ENCODE measurements at places on chromosomes 7 and 10. TPM values are rescaled to one million over a fixed set of nuclear protein-coding genes. Genes with fewer than 3 reads are reported as not detected.

- DNase-seq, result no peak
- H3K4me1 ChIP-seq, result peaks cover 11% of the 10 kb centered on the region
- H3K27me3 ChIP-seq, result peaks cover 24% of the 10 kb centered on the region
Measured at GRCh38 chr10:120431251-120431651, 25.8 kb upstream of the PLPP4 start.

DNA sequence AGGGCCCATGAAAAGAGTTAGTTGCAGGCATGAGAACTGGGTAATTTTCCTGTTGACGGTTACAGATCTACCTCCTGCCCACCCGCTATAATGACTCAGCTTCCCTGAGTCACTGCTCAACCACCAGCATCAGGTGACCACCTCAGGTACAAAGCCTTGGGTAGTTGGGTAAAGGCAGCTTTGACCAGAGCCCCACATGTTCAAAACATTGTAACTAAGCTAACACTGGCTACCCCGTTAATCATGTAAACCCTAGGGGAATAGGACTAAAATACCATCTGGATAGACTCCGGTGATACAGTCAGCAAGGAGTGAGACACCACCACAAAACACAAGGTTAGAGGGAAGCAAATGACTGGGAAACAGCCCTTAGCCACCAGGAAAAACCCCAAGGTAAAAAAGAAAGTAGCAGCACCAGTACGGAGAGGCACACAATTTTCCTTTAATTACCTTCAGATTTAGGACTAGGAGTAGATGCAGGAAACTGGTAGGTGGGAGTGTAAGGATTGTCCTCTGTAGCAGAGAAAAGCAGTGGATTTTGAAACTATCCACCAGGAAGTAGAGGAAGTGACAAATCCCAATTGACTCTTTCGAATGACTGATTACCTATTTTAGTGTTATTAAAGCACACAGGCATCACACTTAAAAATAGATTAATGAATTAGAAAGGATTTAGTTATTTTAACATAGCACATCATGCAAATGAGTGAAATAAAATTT, 103.5 kb upstream of the PDLIM1 start:
- H3K36me3 ChIP-seq, result no peaks in the 10 kb centered on the region
- H3K27ac ChIP-seq, result peak overlapping the region; percentile 40
- H3K4me3 ChIP-seq, result no peak overlapping the region
- no peak for DNase-seq
- peaks cover 8% of the 10 kb centered on the region for H3K4me1 ChIP-seq

GRCh38 chr7:12370249-12370648, 33.4 kb downstream of the VWDE start:
- H3K4me3 ChIP-seq, result no peak overlapping the region
- H3K27me3 ChIP-seq, result no peaks in the 10 kb centered on the region
- DNase-seq, result no peak
- no peaks in the 10 kb centered on the region for H3K4me1 ChIP-seq
- no peak overlapping the region for H3K27ac ChIP-seq

DNA sequence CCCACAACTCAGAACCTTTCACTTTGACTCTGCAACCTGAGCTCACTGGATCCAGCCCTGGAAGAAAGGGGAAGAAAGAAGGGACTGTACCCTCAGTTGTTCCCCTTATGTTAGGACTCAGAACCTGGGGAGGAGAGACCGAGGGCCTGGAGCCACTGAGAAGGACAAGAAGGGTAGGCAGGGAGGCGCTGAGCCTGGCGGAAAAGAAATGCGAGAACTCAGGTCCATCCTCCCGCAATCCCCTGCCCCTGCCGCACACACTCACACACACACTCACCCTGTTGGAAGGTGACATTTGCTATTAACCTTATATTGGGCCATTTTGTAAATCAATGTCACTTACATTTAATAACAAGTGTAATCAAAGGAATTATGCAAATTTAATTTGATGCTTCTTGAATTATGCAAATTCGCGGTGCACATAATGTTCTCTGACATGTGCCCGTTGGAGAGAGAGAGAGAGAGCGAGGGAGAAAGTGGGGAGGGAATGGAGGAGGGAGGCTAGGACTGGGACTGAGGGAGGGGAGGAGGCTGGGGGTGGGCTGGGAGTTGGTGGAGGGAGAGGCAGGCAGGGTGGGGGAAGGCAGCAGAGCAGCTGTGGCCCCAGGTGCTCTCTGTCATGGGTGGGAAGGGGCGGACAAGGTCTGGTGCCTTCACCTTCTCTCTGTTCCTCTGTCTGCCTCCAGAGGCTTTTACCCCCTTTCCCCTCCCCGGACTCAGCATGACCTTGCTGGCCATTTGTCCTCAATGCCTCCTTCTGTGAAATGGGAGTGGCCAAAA, 99.6 kb upstream of the PAX2 start:
- H3K27me3 ChIP-seq, result peaks cover 53% of the 10 kb centered on the region
- peaks cover 1% of the 10 kb centered on the region for H3K4me1 ChIP-seq
- H3K36me3 ChIP-seq, result no peaks in the 10 kb centered on the region
- no peak for DNase-seq
- H3K27ac ChIP-seq, result no peak overlapping the region

- no peak overlapping the region for H3K4me3 ChIP-seq
- peaks cover 14% of the 10 kb centered on the region for H3K4me1 ChIP-seq
- no peak for DNase-seq
Measured at GRCh38 chr10:80581469-80581835, 43.8 kb downstream of the SH2D4B start.

DNA sequence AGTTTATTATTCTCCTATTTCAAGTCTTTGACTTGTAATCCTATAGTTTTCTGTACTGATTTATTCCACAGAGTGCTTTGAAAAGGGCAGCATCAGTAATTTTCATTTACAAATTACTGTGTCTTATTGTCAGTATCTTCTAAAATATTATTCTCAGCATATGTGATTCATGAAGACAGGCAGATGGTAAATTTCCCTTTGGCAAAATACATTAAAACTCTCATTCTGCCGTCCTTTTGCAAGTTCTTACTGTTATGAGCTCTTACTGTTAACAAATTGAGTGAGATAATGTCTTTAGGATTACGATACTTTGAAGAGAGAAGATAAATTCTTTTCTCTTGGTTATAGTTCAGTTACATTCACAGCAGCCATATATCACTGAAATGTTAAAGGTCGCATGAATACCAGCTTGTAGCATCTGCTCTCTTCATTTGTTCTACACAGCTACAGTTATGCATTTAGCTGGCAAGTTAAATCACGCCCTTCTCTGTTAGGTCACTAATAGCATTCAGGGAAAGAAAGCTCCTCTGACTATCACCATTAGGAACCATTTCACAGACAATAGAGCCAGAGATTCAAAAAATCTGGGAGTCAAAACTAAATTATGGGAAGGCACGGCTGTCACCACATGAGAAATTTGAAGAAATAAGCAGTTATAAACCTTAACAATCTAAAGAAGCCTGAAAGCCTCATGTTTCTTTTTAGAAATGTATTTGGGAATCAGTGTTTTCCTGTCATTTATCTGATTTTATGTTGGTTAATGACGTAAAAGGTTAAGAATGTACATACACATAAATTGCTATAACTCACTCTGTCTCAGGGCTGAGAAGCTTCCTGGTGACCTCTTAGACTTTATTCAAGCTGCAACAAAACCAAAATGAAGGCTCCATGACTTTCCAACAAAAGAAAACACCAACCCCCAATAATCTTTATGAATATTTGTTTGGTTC, 109.6 kb upstream of the SP4 start:
- H3K36me3 ChIP-seq, result peaks cover 3% of the 10 kb centered on the region
- H3K4me1 ChIP-seq, result peaks cover 7% of the 10 kb centered on the region
- H3K27me3 ChIP-seq, result peaks cover 2% of the 10 kb centered on the region

GRCh38 chr10:5963071-5963470, 14.3 kb downstream of the IL15RA start:
- peaks cover 1% of the 10 kb centered on the region for H3K4me1 ChIP-seq
- no peak overlapping the region for H3K4me3 ChIP-seq
- DNase-seq, result no peak
- no peaks in the 10 kb centered on the region for H3K27me3 ChIP-seq
- H3K27ac ChIP-seq, result no peak overlapping the region
- peaks cover 22% of the 10 kb centered on the region for H3K36me3 ChIP-seq

GRCh38 chr10:63528084-63528744, 7.0 kb downstream of the REEP3 start:
- peak overlapping the region; percentile 47 for H3K27ac ChIP-seq
- H3K4me3 ChIP-seq, result peak overlapping the region; percentile 3
- no peak for DNase-seq
- peaks cover 20% of the 10 kb centered on the region for H3K4me1 ChIP-seq
- no peaks in the 10 kb centered on the region for H3K27me3 ChIP-seq

DNA sequence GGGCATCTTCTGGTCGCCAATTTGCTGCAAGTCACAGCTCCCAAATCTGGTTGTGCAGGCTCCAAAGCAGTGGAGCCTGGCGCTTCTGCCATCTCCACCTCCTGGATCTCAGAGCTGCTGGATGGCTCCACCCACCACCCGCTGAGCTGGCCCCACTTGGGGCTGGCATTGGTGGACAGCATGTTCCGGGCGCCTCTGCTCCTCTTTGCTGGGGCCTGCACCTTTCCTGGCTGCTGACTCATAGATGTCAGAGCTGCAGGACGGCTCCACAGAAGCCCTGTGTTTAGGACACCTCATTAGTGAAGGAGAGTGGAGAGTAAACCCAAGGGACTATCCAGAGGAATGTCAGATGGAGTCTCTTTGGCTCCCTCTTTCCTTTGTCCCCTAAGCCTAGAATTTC, 27.4 kb downstream of the MAPK8 start:
- no peak for DNase-seq
- no peaks in the 10 kb centered on the region for H3K27me3 ChIP-seq
- H3K27ac ChIP-seq, result no peak overlapping the region
- H3K36me3 ChIP-seq, result peaks cover 31% of the 10 kb centered on the region
- no peak overlapping the region for H3K4me3 ChIP-seq
- peaks cover 18% of the 10 kb centered on the region for H3K4me1 ChIP-seq

CPED1 gene
- not detected for total RNA-seq

- H3K27me3 ChIP-seq, result peaks cover 2% of the 10 kb centered on the region
- H3K27ac ChIP-seq, result no peak overlapping the region
- H3K4me3 ChIP-seq, result no peak overlapping the region
- H3K36me3 ChIP-seq, result no peaks in the 10 kb centered on the region
- DNase-seq, result no peak
- H3K4me1 ChIP-seq, result no peaks in the 10 kb centered on the region
Measured at GRCh38 chr7:39304178-39304577, 262.0 kb upstream of the YAE1 start.

DNA sequence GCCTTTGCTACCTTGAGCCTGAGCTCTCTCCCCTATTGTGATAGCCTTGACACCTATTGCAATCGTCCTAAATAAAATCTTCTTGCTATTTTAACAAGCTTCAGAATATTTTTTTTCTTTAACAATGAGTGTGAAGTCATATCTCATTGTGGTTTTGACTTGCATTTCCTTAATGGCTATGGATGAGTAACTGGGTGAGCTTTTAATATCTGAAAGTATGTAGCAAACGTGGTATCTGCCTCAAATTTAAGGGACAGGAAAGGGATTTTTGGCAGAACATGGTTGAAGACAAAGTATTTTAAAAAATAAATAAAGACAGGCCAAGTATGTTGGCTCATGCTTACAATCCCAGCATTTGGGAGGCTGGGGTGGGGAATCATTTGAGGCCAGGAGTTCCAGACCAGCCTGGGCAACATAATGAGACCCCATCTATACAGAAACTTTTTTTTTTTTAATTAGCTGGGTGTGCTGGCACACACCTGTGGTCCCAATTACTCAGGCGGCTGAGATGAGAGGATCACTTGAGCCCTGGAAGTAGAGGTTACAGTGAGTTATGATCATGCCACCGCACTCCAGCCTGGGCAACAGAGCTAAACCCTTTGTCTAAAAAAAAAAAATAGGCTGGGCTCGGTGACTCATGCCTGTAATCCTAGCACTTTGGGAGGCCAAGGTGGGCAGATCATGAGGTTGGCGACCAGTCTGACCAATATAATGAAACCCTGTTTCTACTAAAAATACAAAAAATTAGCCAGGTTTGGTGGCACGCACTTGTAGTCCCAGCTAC, 319.3 kb upstream of the NRP1 start:
- no peak for DNase-seq
- no peak overlapping the region for H3K27ac ChIP-seq
- H3K27me3 ChIP-seq, result no peaks in the 10 kb centered on the region
- H3K4me1 ChIP-seq, result no peaks in the 10 kb centered on the region

- H3K4me3 ChIP-seq, result no peak overlapping the region
- H3K27ac ChIP-seq, result peak overlapping the region; percentile 13
- peaks cover 17% of the 10 kb centered on the region for H3K4me1 ChIP-seq
- peaks cover 16% of the 10 kb centered on the region for H3K36me3 ChIP-seq
Measured at GRCh38 chr10:96073722-96074121, 30.3 kb downstream of the CCNJ start.

GRCh38 chr7:82049891-82050533, 280.2 kb upstream of the HGF start:
- no peak overlapping the region for H3K4me3 ChIP-seq
- no peak overlapping the region for H3K27ac ChIP-seq
- no peaks in the 10 kb centered on the region for H3K36me3 ChIP-seq
- no peaks in the 10 kb centered on the region for H3K27me3 ChIP-seq
- no peaks in the 10 kb centered on the region for H3K4me1 ChIP-seq

AKR1C4 gene
- not detected for total RNA-seq

DNA sequence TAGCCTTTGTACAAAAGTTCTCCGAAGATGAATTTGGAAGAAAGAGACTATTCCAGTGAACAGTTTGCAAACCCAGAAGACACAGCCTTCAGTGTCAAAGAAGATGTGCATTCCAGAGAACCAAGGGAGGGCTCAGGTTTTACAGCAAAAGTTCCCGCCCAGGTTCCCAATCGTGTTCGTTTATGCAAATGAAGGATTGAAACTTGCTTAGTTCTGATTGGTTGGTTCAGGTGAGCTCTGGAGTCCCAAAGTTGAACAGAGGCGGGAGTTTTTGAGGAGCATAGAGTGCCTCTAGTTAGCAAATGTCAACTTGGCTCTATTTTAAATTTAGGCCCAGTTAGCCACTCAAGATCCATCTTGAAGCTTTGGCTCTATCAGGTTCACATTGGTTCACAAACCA, 51.3 kb downstream of the TMEM270 start:
- no peak for DNase-seq
- H3K4me1 ChIP-seq, result no peaks in the 10 kb centered on the region
- peaks cover 9% of the 10 kb centered on the region for H3K27me3 ChIP-seq
- no peak overlapping the region for H3K27ac ChIP-seq
- no peaks in the 10 kb centered on the region for H3K36me3 ChIP-seq

- DNase-seq, result no peak
- peaks cover 2% of the 10 kb centered on the region for H3K4me1 ChIP-seq
- no peak overlapping the region for H3K4me3 ChIP-seq
- no peak overlapping the region for H3K27ac ChIP-seq
- no peaks in the 10 kb centered on the region for H3K36me3 ChIP-seq
Measured at GRCh38 chr7:37382546-37383088, 66.0 kb downstream of the ELMO1 start.

- H3K4me1 ChIP-seq, result peaks cover 16% of the 10 kb centered on the region
- peaks cover 6% of the 10 kb centered on the region for H3K36me3 ChIP-seq
- DNase-seq, result no peak
- no peak overlapping the region for H3K27ac ChIP-seq
Measured at GRCh38 chr10:103197174-103197573, 4.1 kb upstream of the NT5C2 start.

FBXL13 gene
- 0.65 TPM for total RNA-seq

DNA sequence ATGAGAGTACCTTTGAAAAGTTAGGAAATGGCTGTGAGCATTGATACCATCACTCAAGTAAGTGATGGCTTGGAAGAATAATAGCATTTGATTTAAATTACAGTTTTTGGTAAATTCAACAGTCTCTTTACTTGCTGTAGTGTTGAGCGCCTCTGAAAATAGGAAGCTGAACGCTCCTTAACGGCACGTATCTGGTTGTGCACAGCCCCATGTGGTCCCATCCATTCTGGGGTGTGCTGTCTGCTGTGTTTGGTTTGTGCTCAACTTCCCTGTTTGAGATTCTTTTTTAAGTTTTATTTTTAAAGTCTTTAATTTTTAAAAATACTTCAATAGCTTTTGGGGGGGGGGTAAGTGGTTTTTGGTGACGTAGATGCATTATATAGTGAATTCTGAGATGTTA, 51.5 kb downstream of the DNAJB6 start:
- H3K27ac ChIP-seq, result no peak overlapping the region
- no peaks in the 10 kb centered on the region for H3K27me3 ChIP-seq
- DNase-seq, result no peak
- peaks cover 30% of the 10 kb centered on the region for H3K4me1 ChIP-seq
